ACHN (cell line): ENCODE measurements at places on chromosomes 1 and 21.

- no peak for DNase-seq
Observed at GRCh38 chr1:229388897-229389580, 44.9 kb downstream of the ACTA1 start.

DNA sequence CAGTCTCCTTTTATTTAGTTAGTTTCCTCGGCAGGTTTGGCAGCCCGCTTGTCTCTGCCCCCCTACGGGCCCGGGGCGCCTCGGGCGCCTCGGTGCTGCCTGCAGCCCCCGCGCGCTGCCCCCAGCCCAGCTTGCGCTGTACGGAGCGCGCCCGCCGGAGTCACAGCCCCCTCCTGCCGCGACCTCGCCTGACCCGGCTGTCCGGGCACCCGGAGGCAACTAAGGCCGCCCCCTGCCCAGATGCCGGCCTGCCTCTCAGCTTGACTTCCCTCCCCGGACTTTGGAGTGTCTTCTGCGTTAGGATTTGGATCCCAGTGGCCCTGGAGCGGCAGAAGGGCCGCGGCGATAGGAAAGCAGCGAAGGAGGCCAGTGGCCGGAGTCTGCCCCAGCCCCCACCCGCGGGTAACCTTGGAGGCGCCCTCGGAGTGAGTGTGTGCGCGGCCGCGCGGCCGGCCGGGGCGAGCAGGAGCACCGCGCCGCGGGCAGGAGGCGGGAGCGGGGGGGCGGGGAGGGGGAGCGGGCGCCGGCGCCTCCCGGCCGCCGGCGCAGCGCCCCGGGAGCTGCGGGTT lies 7.6 kb downstream of the CDKN2C start:
- peak; percentile 67 for DNase-seq

DNA sequence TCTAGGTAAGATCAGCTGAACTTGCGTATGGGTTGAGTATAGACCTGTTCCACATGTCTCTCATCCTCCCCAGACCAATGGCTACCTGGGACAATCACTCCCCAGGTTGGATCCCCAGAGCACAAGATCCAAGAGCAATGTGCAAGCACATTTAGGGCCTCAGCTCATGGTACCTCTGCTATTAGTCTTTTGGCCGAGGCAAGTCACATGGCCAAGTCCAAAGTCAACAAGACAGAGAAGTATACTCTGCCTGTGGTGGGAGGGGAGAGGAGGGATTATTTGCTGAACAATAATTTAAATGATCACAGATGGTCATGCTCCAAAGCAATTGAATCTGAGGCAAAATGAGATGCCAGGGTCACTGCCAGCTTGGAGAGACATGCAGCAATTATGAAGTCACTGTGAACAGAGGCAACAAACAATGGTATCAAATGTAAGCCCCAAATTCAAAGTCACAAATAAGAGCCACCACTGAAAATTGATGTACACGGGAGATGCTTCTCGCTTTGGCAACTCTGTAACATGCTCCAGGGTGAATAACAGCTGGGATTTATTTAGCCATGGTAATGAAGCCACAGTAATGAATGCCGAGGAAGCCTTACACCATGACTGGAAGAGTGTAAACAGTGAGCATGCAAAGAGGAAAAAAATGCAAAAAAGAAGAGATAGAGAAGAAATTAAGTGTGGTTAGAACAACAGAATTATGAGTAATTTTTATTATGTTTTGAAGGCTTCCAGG lies 149.1 kb downstream of the ZNF281 start:
- DNase-seq: no peak

- no peak for DNase-seq
Observed at GRCh38 chr1:60280256-60280655, 206.7 kb upstream of the C1orf87 start.

DNA sequence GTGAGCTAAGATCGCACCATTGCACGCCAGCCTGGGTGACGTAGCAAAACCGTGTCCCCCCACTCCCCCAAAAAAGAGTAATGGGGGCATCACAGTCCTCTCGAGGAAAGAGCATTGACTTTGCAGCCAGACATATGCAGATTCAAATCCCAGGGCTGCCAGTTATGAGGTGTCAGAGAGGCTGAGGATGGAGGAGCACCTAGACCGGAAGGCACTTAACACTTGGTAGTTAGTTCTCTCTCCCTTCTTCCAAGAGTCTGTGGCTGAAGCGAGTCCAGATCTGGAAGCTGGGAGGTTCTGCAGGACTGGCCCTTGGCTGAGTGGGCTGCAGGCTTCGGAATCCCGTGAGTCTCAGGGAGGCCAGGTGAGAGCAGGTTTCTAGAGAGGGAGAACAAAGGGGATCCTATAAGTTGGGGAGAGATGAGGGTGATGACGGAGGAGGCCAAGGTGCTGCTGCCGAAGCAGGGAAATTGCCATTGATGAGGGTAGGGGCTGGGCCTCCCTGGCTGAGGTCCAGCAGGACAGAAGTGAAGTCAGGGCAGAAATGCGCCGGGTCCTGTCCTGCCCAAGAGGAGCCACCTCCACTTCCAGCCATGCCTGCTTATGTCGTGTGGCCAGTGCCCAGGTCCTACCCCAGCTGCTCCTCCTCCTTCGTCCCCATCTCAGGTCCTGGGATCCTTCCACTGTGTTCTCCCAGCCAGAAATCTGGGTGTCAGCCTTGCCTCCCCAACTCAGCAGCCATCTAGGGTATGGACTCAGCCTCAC lies 13.3 kb upstream of the SPOCD1 start:
- no peak for DNase-seq

DNA sequence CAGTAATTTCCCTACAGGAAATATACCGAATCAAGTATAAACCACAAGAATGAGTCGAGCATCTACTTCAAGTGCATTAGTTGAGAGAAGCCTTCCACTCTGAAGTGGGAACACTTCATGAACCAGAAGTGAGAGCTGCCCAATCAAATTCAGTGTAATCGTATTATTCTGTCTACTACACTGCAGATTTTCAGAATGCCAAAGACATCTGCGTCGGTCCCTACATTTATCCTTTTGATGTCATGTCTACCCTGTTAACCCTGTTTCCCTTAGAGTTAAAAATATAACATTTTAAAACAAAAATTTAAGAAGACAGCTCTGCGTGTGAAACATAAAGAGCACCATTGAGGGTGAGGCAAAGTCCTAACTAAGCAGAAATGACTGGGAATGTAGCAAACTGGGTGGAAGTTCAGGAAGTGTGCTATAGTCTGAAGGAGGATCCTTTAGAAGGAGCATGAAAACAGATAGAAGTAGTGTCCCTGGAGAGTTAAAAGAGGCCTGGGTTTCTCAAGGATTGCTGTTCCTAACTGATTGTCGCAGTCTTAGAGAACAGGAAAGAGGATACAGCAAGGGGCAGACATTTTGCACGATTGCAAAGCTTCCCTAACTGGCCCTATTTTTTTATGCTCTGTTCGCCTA lies 291.2 kb downstream of the PTPRC start:
- peak; percentile 28 for DNase-seq

- DNase-seq: no peak
Observed at GRCh38 chr1:37724575-37724974, 32.3 kb downstream of the CDCA8 start.

DNA sequence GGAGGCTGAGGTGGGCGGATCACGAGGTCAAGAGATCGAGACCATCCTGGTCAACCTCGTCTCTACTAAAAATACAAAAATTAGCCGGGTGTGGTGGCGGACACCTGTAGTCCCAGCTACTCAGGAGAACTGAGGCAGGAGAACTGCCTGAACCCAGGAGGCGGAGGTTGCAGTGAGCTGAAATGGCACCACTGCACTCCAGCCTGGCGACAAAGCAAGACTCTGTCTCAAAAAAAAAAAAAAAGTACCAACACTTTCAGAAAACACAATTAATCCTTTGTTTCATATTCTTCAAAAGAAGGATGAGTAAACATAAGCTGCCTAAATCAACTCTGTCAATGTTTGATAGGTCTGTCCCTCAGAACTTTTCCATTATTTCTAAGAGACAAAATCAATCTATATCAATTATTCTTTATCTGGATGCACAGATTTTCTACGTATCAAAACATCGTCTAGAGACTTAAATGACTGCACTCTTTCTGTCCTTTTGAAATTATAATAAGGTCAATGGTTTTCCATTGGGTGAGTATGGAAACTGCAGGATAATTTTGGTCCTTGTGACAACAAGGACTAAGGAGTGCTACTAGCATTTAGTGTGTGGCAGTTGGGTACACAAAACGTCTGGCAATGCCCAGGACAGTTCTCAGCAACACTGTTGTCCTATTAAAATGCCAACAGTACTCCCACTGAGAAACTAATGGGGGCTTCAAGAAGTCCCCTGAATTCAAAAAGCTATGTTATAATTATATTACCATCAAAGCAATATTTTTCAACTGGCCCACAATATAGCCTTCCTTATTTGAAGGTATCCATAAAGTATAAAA lies 40.7 kb downstream of the LPGAT1 start:
- no peak for DNase-seq

DNA sequence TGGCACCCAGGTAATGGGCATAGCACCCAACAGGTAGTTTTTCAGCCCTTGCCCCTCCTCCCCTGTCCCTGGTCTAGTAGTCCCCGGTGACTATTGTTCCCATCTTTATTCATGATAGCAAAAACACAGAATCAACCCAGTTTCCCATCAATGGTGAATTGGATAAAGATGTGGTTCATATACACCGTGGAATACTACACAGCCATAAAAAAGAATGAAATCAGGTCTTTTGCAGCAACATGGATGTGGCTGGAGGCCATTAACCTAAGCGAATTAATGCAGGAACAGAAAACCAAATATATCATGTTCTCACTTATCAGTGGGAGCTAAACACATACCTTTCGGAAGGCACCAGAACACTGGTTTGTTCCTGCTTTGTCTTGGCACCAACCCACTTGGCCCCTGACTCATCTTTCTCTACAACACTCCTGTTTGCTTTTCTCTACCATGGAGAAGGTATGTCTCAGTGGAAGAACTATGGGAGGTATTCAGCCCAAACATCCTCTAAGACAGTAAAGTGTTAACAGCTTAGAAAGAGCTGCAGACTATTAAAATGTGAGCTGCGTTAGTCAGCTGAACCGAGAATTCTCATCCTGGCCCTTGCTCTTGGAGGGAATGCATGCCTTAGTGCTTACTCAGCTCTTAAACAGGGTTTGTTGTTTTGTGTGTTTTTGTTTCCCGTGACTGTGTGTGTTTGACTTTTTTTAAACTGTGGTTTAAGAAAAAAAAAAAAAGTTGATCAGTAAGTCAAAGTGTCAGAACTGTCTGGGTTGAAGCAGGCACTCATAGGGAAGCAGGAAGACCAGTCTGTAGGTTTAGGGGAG lies 203.0 kb downstream of the TOMM20 start:
- DNase-seq: peak; percentile 98
